Psoas muscle (tissue), 8 donors: ENCODE measurements at places on chromosomes 6 and 20.
A peak's percentile ranks its signal among the peaks of the same experiment; 100 is the strongest.

DNA sequence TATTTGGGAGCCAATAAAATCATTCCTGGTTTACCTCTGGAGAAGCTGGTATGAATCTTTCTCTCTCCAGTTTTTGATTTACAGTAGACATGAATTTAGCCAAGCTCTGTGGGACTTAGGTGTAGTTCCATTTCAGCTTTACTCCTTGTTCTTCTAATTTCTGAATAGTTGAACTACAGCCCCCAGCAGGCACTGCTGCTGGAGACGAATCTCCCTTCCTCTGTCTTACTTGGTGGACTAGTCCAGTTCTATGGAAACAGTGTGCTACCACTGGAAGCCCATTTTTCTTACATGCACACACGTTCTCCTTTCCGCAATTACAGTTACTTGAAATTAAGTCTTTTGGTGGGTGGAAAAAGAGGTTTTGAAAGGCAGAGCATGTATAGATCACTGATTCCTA lies 42.3 kb downstream of the RALGAPB start:
- H3K4me3 ChIP-seq: no peak overlapping the region
- H3K27me3 ChIP-seq: no peaks in the 10 kb centered on the region
- H3K36me3 ChIP-seq: peaks cover 3% of the 10 kb centered on the region
- H3K4me1 ChIP-seq: no peaks in the 10 kb centered on the region
- DNase-seq: no peak

GRCh38 chr6:45970326-45970725 lies 45.3 kb downstream of the CLIC5 start:
- no peaks in the 10 kb centered on the region for H3K36me3 ChIP-seq
- H3K27me3 ChIP-seq: no peaks in the 10 kb centered on the region
- no peak for DNase-seq

- no peak overlapping the region for H3K27ac ChIP-seq
- H3K36me3 ChIP-seq: no peaks in the 10 kb centered on the region
- DNase-seq: no peak
- H3K27me3 ChIP-seq: no peaks in the 10 kb centered on the region
Measured at GRCh38 chr6:5453546-5453945, 192.2 kb downstream of the FARS2 start.

DNA sequence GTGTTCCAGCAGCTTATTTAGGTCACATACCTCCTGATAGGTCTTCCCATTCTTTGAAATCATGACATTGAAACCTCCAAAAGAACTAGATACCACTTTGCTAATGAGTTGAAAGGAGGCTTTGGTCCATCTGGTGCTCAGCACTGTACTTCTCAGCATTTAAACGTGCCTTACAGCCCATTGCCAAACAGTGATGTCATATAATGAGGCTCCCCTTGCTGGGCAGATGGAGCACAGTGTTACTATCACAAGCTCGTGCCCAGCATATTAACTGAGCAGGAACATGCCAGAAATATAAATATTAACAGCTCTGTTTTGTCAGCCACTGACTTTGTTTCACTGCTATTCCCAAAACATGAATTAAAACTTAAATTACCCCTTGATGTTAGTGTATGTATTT lies 25.5 kb upstream of the MAPK13 start:
- no peak overlapping the region for H3K27ac ChIP-seq
- no peak overlapping the region for H3K4me3 ChIP-seq
- H3K27me3 ChIP-seq: no peaks in the 10 kb centered on the region

- H3K4me3 ChIP-seq: no peak overlapping the region
- H3K36me3 ChIP-seq: no peaks in the 10 kb centered on the region
- H3K27me3 ChIP-seq: no peaks in the 10 kb centered on the region
- H3K4me1 ChIP-seq: peaks cover 94% of the 10 kb centered on the region
- DNase-seq: peak; percentile 60
Measured at GRCh38 chr20:25042531-25043498, 15.1 kb downstream of the ACSS1 start.

DNA sequence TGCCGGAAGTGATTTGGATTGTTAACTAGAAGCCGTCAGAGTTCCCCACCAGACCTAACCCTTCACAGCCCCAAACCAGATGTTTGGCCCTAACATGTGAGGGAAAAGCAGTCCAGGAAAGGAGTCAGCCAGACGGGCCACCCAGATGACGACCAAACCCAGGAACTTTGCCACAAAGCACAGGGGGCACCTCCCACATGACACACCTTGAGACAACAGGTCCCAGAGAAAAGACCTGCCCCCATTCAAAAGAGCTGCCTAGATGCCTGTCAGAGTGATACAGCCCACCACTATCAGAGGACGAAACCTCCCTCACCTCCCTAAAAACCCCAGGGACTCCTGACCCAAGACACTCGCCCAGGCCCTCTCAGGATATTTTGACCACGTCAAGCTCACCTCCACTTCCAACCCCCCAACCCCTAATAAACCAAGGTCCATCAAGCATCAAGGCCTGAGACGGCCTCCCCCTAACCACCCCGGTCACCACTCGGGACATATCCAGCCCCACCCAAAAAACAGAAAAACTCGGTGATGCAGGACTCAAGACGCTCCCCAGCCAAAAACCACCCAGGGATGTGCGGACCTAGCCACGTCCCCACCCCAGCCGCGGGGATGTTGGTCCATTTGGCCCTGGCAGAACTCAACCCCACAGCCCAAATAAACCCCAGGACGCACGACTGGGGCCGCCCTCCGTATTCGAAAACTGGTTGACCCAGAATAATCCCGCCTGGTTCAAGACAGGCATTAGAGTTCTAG lies 662 bp downstream of the ZNF343 start:
- no peaks in the 10 kb centered on the region for H3K36me3 ChIP-seq
- H3K4me1 ChIP-seq: no peaks in the 10 kb centered on the region
- H3K4me3 ChIP-seq: peak overlapping the region; percentile 88
- no peaks in the 10 kb centered on the region for H3K27me3 ChIP-seq

DNA sequence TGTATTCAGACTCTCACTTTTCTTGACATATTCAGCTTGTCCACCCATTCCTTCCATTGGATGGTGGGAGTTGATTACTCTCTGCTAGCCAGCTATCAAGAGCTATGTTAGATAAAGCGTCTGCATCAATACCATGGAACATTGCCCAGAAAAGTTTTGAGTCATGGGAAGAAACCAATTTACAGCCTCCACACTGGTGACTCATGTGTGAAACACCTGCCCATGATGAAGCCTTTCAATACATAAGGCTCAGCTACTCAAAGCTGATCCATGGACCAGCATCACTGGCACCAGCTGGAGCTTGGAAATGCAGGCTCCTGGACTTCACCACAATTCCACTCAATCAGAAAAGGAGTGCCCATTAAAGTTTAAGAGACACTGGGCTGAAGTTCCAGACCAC lies 16.1 kb downstream of the PLA2G7 start:
- no peak overlapping the region for H3K4me3 ChIP-seq
- no peaks in the 10 kb centered on the region for H3K27me3 ChIP-seq
- H3K36me3 ChIP-seq: no peaks in the 10 kb centered on the region
- no peak overlapping the region for H3K27ac ChIP-seq

- H3K4me1 ChIP-seq: peaks cover 25% of the 10 kb centered on the region
- no peak overlapping the region for H3K4me3 ChIP-seq
- peak overlapping the region; percentile 78 for H3K27ac ChIP-seq
- H3K36me3 ChIP-seq: no peaks in the 10 kb centered on the region
- peak; percentile 86 for DNase-seq
- no peaks in the 10 kb centered on the region for H3K27me3 ChIP-seq
Measured at GRCh38 chr6:107786709-107787588, 37.2 kb downstream of the SCML4 start.

DNA sequence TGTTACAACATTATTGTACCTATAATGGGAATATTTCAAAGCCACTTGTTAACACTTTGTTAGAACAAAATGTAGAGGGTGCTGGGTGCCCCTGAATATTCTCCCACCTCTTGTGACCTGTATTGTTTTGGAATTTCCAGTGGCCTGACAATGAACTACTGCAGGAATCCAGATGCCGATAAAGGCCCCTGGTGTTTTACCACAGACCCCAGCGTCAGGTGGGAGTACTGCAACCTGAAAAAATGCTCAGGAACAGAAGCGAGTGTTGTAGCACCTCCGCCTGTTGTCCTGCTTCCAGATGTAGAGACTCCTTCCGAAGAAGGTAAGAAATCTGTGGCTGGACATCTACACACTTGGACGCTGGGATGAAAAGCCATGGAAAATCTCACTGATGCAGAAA lies 28.9 kb downstream of the PLG start:
- H3K27me3 ChIP-seq: no peaks in the 10 kb centered on the region
- H3K27ac ChIP-seq: no peak overlapping the region
- no peak overlapping the region for H3K4me3 ChIP-seq
- no peaks in the 10 kb centered on the region for H3K4me1 ChIP-seq
- H3K36me3 ChIP-seq: no peaks in the 10 kb centered on the region

- H3K27ac ChIP-seq: no peak overlapping the region
- no peaks in the 10 kb centered on the region for H3K4me1 ChIP-seq
- no peaks in the 10 kb centered on the region for H3K27me3 ChIP-seq
- DNase-seq: no peak
Measured at GRCh38 chr20:24108581-24108980, 120.0 kb upstream of the GGTLC1 start.

- H3K36me3 ChIP-seq: no peaks in the 10 kb centered on the region
- peak overlapping the region; percentile 65 for H3K27ac ChIP-seq
- no peak for DNase-seq
- no peak overlapping the region for H3K4me3 ChIP-seq
- H3K27me3 ChIP-seq: peaks cover 1% of the 10 kb centered on the region
Measured at GRCh38 chr6:11432713-11433450, 104.7 kb upstream of the TMEM170B start.

GRCh38 chr6:89287351-89288028 lies 27.6 kb downstream of the GABRR2 start:
- no peak for DNase-seq
- no peak overlapping the region for H3K4me3 ChIP-seq
- H3K27ac ChIP-seq: no peak overlapping the region
- H3K4me1 ChIP-seq: no peaks in the 10 kb centered on the region

DNA sequence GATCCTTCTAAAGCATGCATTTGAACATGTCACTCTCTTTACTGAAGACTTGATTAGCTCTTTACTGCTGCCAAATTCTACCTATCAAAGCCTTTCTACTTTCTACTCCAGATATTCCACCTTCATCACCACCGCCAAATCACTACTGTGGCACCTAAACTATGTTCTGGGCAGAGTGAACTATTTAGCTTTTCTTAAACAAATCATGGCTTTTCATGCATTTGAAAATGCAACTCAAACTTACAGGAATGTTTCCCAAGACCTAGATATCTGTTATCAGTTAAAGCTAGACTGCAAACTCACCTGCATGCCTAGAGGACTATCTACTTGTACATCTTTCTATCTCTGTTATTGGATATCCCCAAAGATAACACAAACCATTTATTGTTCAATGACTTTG lies 109.3 kb downstream of the MAFB start:
- no peaks in the 10 kb centered on the region for H3K36me3 ChIP-seq
- H3K4me1 ChIP-seq: peaks cover 3% of the 10 kb centered on the region
- H3K4me3 ChIP-seq: no peak overlapping the region

- DNase-seq: no peak
- H3K27me3 ChIP-seq: no peaks in the 10 kb centered on the region
- no peaks in the 10 kb centered on the region for H3K4me1 ChIP-seq
- no peaks in the 10 kb centered on the region for H3K36me3 ChIP-seq
- no peak overlapping the region for H3K27ac ChIP-seq
- no peak overlapping the region for H3K4me3 ChIP-seq
Measured at GRCh38 chr6:132218059-132218696, 183.1 kb downstream of the MOXD1 start.

- no peak overlapping the region for H3K27ac ChIP-seq
- no peak overlapping the region for H3K4me3 ChIP-seq
Measured at GRCh38 chr6:110703010-110703905, 112.0 kb downstream of the CDK19 start.

DNA sequence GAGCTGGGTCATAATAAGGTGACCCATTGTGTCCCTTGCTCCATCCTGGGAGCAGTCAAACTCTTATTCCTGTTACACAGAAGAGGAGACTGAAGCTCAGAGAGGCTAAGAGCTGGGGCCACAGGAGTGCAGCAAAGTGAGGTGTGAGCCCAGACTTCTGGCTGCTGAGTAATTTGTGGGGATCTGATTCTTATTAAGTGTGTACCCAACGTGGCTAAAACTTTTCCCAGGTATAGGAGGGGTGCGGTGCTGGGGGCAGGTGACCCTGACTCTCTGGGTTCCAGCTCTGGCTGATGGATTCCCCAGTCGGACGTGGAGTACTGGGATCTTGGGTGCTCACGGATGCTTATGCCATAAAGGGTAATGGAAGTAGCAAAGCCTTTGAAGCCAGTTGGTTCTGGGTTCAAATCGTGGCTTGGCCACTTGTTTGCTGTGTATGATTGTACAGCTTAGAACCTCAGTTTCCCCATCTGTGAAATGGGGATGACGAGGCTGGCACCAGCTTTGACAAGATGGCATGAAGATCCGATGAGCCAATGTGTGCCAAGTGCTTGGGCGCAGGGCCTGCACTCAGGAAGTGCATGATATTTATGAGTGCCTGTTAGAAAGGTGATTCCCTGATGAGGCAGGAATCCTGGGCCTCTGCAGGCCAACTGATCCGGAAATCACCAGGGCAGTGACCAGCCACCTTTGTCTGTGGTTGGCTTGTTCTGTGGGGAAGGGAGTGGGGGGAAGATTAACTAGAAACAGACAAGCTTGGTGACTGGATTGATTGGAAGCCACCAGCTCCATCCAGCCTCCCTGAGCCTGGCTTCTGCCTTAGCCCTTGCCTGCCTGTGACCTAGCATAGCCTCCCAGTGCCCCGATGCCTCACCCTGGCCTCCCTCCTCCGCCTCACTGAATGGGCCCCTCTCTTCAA lies 6.0 kb downstream of the SRC start:
- H3K4me3 ChIP-seq: no peak overlapping the region
- no peaks in the 10 kb centered on the region for H3K4me1 ChIP-seq

DNA sequence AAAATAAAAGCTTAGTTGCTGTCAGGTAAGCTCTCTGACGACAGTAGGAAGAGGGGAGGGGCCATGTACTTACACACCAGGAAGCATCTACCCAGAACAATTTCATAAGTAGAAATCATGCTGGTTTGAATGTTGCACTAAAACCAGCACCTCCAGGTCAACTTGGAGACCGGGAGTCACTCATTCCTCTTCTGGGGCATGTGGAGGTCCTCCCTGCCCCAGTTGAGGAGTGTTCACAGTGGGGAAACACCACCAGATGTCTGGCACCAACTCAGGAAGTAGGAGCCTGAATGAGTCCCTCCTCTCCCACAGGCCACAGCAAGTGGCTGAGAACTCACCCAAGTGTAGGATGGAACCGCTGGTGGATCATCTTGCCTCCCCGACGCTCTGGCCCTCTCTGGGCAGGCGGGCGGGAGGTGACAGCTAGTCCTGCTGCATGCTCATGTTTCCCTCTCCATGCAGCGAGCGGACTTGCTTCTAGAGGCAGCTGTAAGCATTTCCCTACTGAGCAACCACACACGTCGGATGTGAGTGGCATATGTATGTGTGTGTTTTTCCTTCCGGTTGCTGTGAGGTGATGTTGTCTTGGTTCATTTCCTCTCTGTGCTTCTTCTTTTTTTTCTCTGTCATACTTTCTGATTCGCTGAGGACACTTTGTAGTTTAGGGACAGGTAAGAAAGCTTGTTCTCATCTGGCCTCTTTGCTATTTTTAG lies 149.5 kb upstream of the NEDD9 start:
- no peak overlapping the region for H3K4me3 ChIP-seq
- H3K4me1 ChIP-seq: no peaks in the 10 kb centered on the region
- no peaks in the 10 kb centered on the region for H3K36me3 ChIP-seq
- H3K27ac ChIP-seq: no peak overlapping the region

GRCh38 chr6:107711412-107712236 lies 112.5 kb downstream of the SCML4 start:
- peaks cover 9% of the 10 kb centered on the region for H3K4me1 ChIP-seq
- no peaks in the 10 kb centered on the region for H3K36me3 ChIP-seq
- no peak for DNase-seq
